ENCODE measurements at places on chromosomes 11 and 22.
A peak's percentile ranks its signal among the peaks of the same experiment; 100 is the strongest.

DNA sequence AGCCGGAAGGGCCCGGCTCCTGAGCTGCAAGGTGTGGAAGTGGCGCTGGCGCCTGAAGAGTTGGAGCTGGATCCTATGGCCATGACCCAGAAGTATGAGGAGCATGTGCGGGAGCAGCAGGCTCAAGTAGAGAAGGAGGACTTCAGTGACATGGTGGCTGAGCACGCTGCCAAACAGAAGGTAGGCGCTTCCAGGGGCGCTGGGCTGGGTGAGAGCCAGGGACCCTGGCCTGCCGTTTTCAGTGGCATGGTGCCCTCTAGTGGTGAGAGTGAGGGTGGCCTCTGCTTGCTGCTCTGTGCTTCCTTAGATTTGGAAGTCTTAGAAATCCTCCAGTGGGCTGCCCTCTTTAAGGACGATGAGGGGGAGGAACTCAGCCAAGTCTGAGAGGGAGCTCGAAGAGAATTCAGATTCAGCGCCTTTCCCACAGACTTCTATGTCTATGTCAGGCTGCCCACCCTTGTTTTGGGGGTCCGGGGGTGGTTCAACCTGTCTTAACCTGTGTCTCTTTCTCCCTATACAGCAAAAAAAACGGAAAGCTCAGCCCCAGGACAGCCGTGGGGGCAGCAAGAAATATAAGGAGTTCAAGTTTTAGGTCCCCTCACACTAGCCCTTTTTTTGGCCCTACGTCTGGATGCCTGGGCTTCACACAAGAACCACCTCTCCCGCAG lies 1.8 kb upstream of the PACS1 start:
- DNase-seq, result peak; percentile 71

DNA sequence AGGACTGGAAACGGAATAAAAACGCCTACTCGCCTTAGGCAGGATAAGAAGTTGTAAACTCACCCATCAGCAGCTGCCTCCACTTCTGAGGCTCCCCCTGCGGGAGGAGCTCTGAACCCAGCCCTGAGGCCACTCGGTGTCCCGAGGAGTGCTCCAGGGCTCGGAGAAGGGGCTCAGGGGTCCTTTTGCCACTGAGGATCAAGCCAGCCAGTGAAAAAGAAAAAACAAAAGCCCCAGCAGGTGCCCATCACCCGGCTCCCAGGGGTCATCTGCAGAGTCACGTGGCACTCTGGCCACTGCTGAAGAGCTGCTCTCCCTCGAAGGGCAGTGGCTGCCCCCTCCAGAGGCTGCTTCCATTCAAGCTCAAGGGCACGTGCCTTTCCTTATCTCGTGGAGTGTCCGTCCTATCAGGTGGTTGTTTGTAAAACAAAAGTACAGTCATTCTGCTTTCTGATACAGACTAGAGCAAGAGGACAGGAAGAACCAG lies 29.0 kb downstream of the NUP50 start:
- no peak for DNase-seq

DNA sequence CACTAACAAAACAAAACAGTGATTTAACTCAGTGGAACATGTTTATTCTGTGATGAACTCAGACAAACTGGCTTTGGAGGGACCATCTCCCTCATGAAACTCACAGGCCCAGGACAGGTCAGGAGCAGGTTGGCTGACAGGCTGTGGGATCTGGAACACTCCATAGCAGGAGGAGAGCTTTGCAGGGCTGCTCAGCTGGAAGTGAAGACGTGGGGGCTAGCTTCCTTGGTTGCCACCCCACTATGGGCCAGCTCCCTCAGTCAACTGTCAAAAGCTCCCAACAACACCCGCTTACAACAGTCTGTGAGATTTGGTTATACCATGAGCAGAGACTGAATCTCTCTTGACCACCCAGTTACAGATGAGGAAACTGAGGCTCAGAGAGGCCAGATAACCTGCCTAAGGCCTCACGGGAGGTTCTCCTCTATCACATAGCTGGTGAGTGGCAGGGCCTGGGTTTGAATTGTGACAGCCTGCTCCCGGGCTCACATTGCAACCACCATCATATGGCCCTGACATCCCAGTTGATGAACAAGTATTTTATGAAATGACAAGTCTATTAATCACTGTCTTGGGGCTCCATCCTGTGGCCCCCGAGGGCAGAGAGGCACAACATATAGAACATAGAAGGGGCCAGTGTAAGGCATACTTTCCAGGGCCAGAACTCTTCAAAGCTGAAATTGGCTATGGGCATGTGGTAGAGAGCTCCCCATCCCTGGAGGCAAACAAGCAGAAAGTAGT lies 473.4 kb downstream of the MN1 start:
- DNase-seq, result no peak

DNA sequence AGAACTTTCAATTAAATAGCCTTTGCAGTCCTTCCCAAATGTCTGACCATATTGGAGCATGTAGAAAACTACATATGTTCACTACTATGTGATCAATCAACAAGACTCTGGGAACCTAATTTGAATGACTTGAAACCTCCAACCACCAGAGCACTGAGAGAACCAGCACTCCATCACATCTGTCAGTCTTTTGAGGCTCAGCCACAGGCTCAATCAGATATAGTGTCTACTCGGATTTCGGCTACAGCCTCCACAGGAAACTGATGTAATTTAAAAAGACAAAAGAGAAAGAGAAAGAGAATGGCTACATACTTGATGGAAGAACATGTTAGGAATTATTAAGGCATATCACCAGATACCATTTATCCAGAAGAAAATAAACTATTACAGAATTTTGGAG lies 859.0 kb downstream of the FAM181B start:
- no peak for DNase-seq

DNA sequence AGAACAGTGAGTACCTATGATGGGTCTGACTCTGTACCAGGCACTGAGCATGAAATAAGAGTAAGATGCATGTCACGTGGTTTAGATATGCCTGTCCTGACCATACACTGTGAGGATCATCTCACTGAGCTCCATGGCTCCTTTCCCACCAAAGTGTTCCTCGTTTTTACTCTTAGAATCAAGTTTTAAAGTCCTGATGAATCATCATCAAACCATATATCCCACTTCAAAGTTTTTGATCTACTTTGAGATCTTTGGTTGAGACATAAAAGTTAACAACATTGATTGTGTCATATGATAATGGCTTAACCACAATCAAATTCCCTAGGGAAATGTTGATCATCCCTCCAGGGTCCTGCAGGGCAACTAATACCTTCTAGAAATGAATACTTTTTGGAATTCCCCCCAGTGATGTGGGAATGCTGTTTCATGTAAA lies 12.8 kb downstream of the ETS1 start:
- no peak for DNase-seq

DNA sequence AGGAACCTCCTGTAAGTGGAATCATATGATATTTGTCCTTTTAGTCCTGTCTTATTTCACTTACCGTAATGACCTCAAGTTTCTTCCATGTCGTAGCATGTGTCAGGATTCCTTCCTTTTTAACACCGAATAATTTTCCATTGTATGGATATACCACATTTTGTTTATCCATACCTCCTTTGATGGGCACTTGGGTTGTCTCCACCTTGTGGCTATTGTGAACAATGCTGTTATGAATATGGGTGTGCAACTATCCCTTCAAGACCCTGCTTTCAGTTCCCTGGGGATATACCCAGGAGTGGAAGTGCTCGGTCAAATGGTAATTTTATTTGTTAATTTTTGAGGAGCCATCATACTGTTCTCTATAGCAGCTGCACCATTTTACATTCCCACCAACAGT lies 244.9 kb upstream of the BLID start:
- no peak for DNase-seq

- no peak for DNase-seq
These were observed 2.0 kb downstream of the OR52W1 start for GRCh38 chr11:6200975-6201374.

GRCh38 chr11:82996966-82997606 lies 74.6 kb downstream of the RAB30 start:
- no peak for DNase-seq

- DNase-seq, result no peak
These were observed 3.3 kb upstream of the ANKRD13D start for GRCh38 chr11:67285541-67286498.

GRCh38 chr11:12417691-12418611 lies 40.6 kb downstream of the PARVA start:
- DNase-seq, result no peak

DNA sequence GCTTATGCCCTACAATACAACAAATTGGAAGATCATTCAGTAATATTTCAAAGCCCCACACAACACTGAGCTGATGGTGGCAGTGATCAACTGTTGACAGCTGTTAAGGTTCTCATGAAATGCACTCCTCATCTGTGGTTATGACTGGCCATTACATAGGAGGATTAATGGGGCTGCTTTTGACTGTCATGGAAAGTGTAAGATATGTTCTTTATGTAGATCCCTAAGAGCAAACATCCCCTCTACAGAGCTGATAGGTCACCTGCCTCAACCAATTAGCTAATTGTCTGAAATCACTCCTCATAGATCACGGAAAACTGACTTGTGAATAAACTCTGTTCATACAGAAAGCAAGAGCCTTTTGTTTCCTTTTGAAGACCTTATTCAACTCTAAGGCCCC lies 78.1 kb downstream of the GAB2 start:
- DNase-seq, result no peak

GRCh38 chr11:1777737-1778136 lies 14.0 kb upstream of the CTSD start:
- no peak for DNase-seq

GRCh38 chr11:18132341-18132740 lies at the start of gene MRGPRX3:
MRGPRX3 (plus strand) TSS chr11:18132571; CDS start chr11:18137203, 4,632 bp downstream.
- DNase-seq, result no peak

GRCh38 chr11:47587039-47587716 lies 700 bp downstream of the FAM180B start:
- no peak for DNase-seq

- no peak for DNase-seq
These were observed 22.8 kb upstream of the PPFIA1 start for GRCh38 chr11:70247710-70248072.

DNA sequence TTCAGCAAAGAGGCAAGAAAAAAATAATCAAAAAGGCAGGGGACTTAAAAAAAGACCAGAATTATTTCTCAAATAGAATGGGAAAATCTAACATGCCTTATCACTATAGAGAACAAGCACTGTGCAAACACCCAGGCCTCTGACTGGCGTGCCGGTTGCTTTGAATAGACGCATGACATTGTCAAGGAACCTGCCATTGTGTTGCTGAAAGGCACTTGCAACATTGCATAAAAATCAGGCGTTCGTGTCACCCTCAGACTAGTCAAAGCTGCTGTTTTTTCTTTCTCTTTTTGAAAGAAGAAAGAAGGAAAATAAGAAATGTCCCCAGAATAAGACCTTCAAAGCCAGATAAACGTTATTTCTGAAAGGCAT lies 549.3 kb upstream of the CADM1 start:
- no peak for DNase-seq

DNA sequence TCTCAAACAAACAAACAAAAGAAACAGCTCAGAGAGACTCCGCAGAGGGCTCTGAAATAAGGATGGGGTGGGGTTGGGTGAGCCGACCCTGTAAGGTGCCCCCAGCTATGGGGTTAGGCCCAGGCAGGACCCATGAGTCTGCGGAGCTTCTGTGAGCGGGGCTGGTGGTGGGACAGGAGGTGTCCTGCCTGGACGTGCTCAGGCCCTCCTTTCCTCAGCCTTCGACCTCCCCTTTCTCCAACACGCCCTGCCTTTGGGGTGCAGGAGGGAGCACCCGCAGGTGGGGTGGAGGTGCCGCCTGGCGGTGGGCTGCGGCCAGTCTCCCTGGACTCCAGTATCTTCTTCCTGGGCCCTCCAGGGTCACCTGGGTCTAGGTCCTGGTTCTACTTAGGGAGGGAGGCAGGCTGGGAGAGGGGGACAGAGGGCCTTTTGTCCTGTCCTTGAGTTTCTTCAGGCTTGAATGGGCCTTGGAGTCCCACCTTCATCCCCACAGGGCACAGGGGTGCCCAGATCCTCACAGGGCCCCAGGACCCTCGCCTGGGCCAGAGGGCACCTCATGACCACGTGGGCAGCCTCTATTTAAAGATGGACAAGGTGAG lies 12.3 kb downstream of the PRR33 start:
- no peak for DNase-seq

GRCh38 chr11:74249496-74249895 lies 61.9 kb downstream of the P4HA3 start:
- DNase-seq, result no peak

- no peak for DNase-seq
These were observed 12.3 kb downstream of the EIF4ENIF1 start for GRCh38 chr22:31477329-31477728.

DNA sequence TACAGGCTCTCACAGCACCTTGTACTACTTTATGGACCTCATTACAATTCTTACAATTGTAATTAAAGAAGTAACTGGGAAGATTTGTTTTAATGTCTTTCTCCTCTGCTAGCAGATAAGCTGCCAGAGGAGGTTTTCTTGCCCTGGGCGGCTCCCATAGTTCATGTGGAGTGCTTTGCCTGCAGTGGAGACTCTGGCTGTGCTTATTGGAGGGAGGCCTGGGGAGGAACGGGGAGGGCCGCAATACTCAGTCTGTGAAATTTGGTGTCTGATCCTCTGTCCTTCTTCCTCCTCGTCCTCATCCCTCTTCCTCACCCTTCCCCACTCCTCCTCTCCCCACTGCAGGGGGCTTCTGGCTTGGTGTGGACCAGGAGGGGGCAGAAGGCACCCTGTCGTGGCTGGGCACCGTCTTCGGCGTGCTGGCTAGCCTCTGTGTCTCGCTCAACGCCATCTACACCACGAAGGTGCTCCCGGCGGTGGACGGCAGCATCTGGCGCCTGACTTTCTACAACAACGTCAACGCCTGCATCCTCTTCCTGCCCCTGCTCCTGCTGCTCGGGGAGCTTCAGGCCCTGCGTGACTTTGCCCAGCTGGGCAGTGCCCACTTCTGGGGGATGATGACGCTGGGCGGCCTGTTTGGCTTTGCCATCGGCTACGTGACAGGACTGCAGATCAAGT lies 5.6 kb downstream of the SLC35C1 start:
- DNase-seq, result no peak

- DNase-seq, result peak; percentile 71
These were observed at the start of gene MIAT for GRCh38 chr22:26656891-26657851. MIAT (plus strand) TSS chr22:26657588.

DNA sequence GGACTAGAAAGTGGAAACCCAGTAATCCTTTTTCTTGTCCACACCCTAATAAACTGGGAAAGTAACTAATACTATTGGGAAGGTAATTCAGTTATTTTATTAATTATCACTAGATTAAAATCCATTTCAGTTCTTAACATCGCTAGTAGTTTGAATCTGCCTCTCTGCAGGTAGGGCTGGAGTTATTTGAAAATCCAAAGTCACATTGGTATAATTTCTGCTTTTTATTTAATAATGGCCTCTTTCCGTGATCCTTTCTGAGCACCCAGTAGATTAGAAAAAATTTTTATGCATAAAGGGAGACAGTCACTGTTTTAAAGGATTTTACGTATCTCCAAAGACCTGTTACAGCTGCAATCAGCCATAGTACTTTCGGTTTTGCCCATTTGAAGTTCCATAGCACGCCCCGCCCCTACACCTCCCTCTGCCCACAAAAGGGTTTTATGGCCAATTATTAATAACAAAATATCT lies 605 bp upstream of the COPB1 start:
- DNase-seq, result peak; percentile 15

DNA sequence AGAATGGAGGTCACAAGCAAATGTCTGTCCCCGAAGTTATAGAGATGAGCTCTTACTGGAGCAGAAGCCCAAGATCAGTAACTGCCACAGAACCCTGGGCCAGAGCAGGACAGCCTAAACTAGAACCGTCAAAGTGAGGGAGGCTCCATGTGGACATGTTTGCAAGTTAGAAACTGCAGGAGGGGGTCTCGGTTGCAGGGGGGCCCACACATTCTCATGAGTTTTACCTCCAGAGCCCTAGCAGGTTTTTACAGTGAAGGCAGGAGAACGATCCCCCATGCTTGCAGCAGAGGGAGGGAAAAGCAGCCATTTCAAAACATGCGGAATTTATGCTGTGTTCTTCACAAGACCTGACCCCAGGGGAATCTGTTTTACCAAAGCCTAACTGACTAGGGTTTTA lies 133.5 kb upstream of the B3GAT1 start:
- DNase-seq, result no peak
